Activated naive CD8-positive, alpha-beta T cell treated with anti-CD3 and anti-CD28 coated beads, Interleukin-2, amount 10 ng/mL, durations not matched to agents 7 days and 5 days (primary cell): ENCODE measurements at places on chromosomes 3 and 15. TPM values are rescaled to one million over a fixed set of nuclear protein-coding genes. Genes with fewer than 3 reads are reported as not detected.

Gene UROC1
- total RNA-seq = not detected

DNA sequence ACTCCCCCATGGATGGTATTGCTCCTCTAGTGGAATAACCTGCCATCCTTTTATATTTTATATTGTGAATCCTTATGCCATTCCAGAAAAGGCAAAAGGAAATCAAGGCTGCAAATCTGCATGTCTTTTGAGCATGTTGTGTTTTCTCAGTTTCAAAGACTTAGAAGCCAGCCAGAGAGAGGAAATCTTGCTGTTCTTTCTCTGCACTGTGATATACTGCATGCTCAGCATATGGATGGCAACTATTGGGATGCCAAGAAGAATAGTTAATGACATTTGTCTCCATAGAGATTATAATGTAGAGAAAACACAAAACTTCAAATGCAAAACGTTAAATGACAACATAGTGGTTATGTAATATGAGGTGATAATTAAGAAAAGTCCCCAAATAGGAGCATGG, 106.0 kb upstream of the NUDT16 start:
- no peaks in the 10 kb centered on the region for H3K36me3 ChIP-seq
- H3K4me1 ChIP-seq = no peaks in the 10 kb centered on the region
- H3K4me3 ChIP-seq = no peak overlapping the region

DNA sequence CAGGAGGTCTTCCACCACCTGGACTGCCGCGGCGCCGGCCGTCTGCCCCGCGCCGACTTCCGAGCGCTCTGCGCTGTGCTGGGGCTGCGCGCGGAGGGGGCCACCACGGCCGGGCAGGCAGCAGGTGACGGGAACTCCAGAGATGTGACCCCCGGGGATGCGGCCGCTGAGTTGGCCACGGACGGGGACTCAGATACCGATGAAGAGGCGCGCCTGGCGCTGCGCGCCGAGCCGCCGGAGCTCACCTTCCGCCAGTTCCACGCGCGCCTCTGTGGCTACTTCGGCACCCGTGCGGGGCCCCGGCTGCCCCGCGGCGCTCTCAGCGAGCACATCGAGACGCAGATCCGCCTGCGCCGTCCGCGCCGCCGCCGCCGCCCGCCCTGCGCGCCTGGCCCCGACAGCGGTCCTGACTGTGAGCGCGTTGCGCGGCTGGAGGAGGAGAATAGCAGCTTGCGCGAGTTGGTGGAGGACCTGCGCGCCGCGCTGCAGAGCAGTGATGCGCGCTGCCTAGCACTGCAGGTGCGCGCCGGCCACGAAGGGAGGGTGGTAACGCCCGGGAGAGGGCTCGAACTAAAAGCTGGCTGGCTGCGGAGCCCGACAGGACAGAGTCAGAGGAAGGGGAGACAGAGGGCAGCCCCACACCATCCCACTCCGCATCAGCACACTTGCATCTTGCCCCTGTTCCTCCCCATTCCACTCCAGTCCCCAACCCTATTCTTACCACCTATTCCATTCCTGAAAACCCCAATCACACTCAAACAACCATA, 885 bp downstream of the EFCC1 start:
- DNase-seq = peak; percentile 66
- no peak overlapping the region for H3K27ac ChIP-seq
- H3K4me1 ChIP-seq = peaks cover 33% of the 10 kb centered on the region
- peaks cover 1% of the 10 kb centered on the region for H3K36me3 ChIP-seq
- peaks cover 38% of the 10 kb centered on the region for H3K27me3 ChIP-seq

GRCh38 chr15:50593761-50594160, 47.3 kb upstream of the USP50 start:
- DNase-seq = no peak
- no peaks in the 10 kb centered on the region for H3K27me3 ChIP-seq
- H3K4me3 ChIP-seq = no peak overlapping the region
- peaks cover 28% of the 10 kb centered on the region for H3K36me3 ChIP-seq
- H3K27ac ChIP-seq = no peak overlapping the region

- no peak for DNase-seq
- no peaks in the 10 kb centered on the region for H3K4me1 ChIP-seq
- H3K4me3 ChIP-seq = no peak overlapping the region
- H3K27me3 ChIP-seq = no peaks in the 10 kb centered on the region
- H3K27ac ChIP-seq = no peak overlapping the region
Measured at GRCh38 chr3:162367429-162368260, 871.0 kb downstream of the OTOL1 start.

DNA sequence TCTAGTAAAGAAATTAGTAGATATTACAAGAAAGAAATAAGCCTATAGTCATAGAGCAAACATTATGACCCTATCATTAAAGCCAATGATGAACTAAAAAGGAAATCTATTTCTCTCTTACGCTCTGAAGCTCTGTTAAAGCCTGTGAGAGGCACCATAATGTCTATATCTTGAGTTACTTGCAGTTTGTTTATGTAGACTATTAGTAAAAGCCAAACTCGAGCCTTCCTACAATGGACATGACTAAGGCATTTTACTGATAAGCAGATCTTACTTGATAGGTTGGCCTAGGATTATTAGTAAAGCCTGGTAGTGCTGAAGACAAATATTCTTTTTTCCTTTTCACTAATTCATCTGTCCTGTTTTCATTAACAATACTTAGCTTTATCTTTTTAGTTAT, 32.7 kb downstream of the LRRC3B start:
- no peaks in the 10 kb centered on the region for H3K36me3 ChIP-seq
- no peaks in the 10 kb centered on the region for H3K4me1 ChIP-seq
- H3K27ac ChIP-seq = no peak overlapping the region

GRCh38 chr3:47877290-47877689, 74.4 kb downstream of the DHX30 start:
- no peak overlapping the region for H3K4me3 ChIP-seq
- peaks cover 9% of the 10 kb centered on the region for H3K4me1 ChIP-seq
- H3K36me3 ChIP-seq = peaks cover 17% of the 10 kb centered on the region
- H3K27me3 ChIP-seq = no peaks in the 10 kb centered on the region
- no peak for DNase-seq
- peak overlapping the region; percentile 21 for H3K27ac ChIP-seq

GRCh38 chr3:152978152-152978551, 143.2 kb downstream of the P2RY1 start:
- DNase-seq = no peak
- no peak overlapping the region for H3K27ac ChIP-seq
- no peaks in the 10 kb centered on the region for H3K36me3 ChIP-seq
- no peaks in the 10 kb centered on the region for H3K4me1 ChIP-seq
- H3K27me3 ChIP-seq = peaks cover 3% of the 10 kb centered on the region

- DNase-seq = no peak
- no peaks in the 10 kb centered on the region for H3K27me3 ChIP-seq
- no peaks in the 10 kb centered on the region for H3K36me3 ChIP-seq
- no peak overlapping the region for H3K4me3 ChIP-seq
Measured at GRCh38 chr15:57751177-57751800, 44.8 kb downstream of the POLR2M start.

DNA sequence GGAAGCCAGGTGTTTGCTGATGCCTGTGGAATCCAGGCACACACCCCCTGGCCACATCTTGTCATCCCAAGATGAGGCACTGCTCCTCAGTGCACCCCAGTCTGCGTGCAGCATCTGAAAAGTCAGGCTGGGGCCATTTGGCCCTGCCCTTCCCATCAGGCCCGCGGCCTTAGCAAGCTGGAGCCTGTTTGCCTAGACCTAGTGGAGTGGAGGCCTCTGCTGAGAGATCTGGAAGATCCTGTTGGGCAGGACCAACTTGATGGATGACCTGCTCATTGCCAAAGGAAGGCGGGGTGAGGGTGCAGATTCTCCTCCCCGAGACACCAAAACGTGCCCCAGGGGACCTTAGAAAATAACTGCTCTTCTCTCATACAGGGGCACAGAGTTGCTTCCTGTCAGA, 220.2 kb downstream of the SHQ1 start:
- H3K4me1 ChIP-seq = peaks cover 29% of the 10 kb centered on the region
- H3K27me3 ChIP-seq = no peaks in the 10 kb centered on the region
- H3K27ac ChIP-seq = peak overlapping the region; percentile 79
- peak overlapping the region; percentile 19 for H3K4me3 ChIP-seq

- H3K4me3 ChIP-seq = no peak overlapping the region
- H3K4me1 ChIP-seq = peaks cover 12% of the 10 kb centered on the region
- no peak for DNase-seq
- no peaks in the 10 kb centered on the region for H3K27me3 ChIP-seq
Measured at GRCh38 chr3:42045708-42046243, 45.4 kb upstream of the TRAK1 start.

Gene TLR9
- total RNA-seq = 2.0 TPM

- peak overlapping the region; percentile 97 for H3K27ac ChIP-seq
- peaks cover 22% of the 10 kb centered on the region for H3K36me3 ChIP-seq
- peaks cover 48% of the 10 kb centered on the region for H3K4me1 ChIP-seq
- H3K27me3 ChIP-seq = no peaks in the 10 kb centered on the region
- DNase-seq = peak; percentile 77
Measured at GRCh38 chr15:58484791-58485600, 53.2 kb downstream of the LIPC start.

DNA sequence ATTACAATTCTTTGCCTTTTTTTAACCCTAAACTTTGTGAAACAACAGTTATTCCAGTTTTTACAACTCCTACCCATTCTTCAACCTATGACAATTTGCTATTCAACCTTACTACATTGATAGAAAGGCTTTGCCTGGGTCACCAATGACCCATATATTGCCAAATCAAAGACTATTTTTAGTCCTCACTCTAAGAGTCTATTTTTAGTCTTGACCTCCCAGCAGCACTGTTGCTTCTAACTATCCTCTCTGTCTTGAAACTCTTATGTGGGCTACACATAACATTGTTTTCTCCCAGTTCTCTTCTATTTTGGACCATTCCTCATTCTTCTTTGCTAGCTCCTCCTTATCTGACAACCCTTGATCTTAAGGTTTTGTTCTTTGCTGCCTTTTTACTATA, 71.4 kb downstream of the C3orf80 start:
- H3K27me3 ChIP-seq = no peaks in the 10 kb centered on the region
- H3K36me3 ChIP-seq = peaks cover 5% of the 10 kb centered on the region
